ENCODE measurements at places on chromosomes 3 and 15.

DNA sequence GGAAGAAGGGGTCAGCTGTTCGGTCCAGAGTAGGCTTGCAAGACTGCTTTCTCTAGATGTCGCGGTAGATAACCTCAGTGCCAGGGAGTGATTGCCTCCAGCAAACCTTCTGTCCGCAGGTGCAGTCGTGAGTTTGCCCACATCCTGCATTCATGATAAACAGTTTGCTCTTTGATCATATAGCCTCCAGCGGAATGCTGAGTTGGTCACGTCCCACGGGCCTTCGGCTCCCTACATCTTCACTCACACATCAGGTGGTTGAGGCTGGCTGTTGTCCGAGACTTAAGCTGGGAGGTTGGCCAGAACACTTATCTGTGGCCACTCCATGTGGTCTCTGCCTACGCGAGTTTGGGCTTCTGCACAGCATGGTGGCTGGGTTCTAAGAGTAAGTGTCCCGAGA lies 62.1 kb upstream of the NR2C2 start:
- no peak for DNase-seq

DNA sequence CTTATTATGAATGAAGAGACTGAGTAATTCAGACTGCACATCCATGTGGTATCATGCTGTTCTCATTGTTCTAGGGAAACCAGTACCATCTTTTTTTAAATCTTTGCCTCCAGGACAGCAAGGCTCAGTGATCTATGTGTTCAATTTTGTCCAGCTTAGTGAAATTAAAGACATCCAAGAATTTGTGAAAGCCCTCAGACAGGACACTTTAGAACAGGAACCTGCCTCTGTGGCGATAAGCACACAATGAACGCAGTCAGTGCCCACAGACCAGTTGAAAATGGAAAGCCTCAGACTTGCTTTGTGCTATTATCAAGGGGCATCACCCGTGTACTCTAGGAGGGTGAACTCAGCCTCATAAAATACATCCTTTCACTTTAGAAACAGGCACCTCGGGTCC lies 20.1 kb downstream of the EID1 start:
- no peak for DNase-seq

- DNase-seq = peak; percentile 76
Observed at GRCh38 chr3:101848754-101849713, at the start of gene NFKBIZ. Gene NFKBIZ (plus strand): TSS chr3:101849514. CDS start chr3:101849629, 115 bp downstream.

GRCh38 chr3:43856761-43857160 lies 166.0 kb downstream of the ABHD5 start:
- DNase-seq = no peak

- no peak for DNase-seq
Observed at GRCh38 chr3:189871418-189871817, 240.2 kb downstream of the TP63 start.
